ENCODE measurements at places on chromosomes 12 and 14.

- no peak for DNase-seq
Observed at GRCh38 chr14:49250109-49250508, 336.1 kb downstream of the RPS29 start.

DNA sequence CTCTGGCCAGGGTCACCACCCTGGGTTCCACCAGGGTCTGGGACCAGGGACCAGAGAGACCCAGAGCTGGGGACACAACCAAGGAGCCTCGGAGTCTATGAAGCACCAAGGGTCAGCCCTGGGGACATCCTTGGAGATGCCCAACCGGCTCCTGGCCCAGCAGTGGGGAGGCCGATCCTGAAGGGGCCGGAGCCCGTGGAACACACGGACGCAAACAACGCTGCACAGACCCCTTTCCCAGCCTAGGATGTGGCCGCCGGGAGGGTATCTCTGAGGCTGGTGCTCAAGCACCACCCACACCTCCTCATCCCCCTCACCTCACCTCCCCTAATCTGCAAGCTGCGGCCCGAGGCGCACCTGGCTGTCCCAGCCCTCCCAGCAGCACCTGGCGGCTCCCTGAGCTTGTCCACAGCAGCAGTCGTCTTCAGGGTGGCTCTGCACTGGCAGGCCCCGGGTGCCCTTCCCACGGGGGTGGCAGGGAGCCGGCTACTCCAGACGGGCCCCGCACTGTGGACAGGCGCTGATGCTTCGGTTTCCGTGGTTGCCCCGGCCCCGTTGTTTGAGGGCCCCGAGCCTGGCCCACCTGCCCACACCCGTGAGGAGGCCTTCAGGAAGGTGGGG is 146.8 kb upstream of the C14orf180 start:
- DNase-seq, result no peak

- DNase-seq, result no peak
Observed at GRCh38 chr12:77830583-77831351, at the start of gene NAV3. NAV3 (plus strand) TSS chr12:77830894; CDS start chr12:77831462, 568 bp downstream.

DNA sequence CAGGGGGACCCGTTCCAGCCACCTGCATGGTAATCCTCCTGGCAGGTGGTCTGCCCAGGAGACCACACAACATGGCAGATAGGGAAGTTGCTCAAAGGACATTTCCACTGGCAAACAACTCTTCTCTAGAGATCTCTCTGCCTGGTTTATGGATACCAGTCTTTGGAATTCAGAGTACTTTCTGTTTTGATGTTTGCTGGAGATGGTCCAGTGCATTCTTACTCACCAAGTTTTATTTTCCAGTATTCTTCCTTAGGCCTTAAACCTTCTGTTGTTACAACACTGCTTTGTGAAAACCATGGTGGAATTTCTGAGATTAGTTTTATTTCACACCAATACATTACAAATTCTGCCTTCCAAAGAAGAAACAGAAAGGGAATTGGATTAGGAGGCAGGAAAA is 428.3 kb downstream of the FUT8 start:
- DNase-seq, result no peak

- no peak for DNase-seq
Observed at GRCh38 chr12:64918344-64918743, 93.9 kb downstream of the TBC1D30 start.

DNA sequence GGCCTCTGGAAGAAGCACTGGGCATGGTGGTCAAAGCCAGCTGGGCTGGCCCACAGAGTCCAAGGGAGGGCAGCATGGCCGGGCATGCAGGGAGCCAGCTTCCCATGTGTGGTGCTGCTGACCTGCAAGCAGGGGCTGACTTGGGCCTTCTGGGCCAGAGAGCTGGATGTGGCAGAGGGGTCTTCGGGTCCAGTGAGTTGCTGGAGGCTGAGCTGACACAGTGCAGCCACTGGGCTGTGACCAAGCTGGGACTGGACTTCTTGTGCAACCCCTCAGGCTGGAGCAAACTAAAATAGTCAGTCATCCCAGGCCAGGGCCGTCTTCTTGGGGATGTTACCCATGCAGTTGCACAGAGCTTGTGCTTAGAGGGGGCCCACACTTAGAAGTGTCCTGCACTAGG is 7.3 kb upstream of the RIN3 start:
- DNase-seq, result no peak

All from stimulated activated CD4-positive, alpha-beta T cell treated with anti-CD3 and anti-CD28 coated beads, Interleukin-1b, Interleukin-23, amount 100 ng/mL, for 24 hours (primary cell).